ENCODE measurements at places on chromosomes 4 and X. TPM values are rescaled to one million over a fixed set of nuclear protein-coding genes. Genes with fewer than 3 reads are reported as not detected.

Gene GLRB
- 9.7 TPM for total RNA-seq

Gene PF4V1
- total RNA-seq, result not detected

Gene UPF3B
- total RNA-seq, result 1.6 TPM

Gene NIPAL1
- total RNA-seq, result 2.0 TPM

Gene RIBC1
- 0.30 TPM for total RNA-seq

Gene LIMCH1
- total RNA-seq, result 7.5 TPM

Gene BBS7
- 20.1 TPM for total RNA-seq

Gene MUC7
- total RNA-seq, result not detected

Gene FGG
- total RNA-seq, result not detected

Gene CXCL8
- total RNA-seq, result 36.1 TPM

Gene RHOH
- not detected for total RNA-seq

Gene TCEANC
- 0.65 TPM for total RNA-seq

Gene SSX2
- not detected for total RNA-seq

Gene TMEM47
- total RNA-seq, result 36.7 TPM

Gene LONRF3
- total RNA-seq, result 9.4 TPM

Gene ELK1
- total RNA-seq, result 8.4 TPM

Gene DACH2
- not detected for total RNA-seq

Gene ADH1A
- not detected for total RNA-seq

Gene PDGFRA
- 1.6 TPM for total RNA-seq

Gene NUDT6
- 10.4 TPM for total RNA-seq

Gene HOPX
- total RNA-seq, result 32.8 TPM

Gene ZFYVE28
- 3.3 TPM for total RNA-seq

Gene SPATA18
- total RNA-seq, result 3.9 TPM

Gene NUP62CL
- not detected for total RNA-seq

Gene SPINK2
- total RNA-seq, result not detected

Gene NAA11
- total RNA-seq, result not detected

Gene PABPC4L
- total RNA-seq, result 1.3 TPM

Gene XAGE1A
- total RNA-seq, result not detected

Gene SLC7A11
- 86.1 TPM for total RNA-seq

Gene SUPT20HL1
- total RNA-seq, result not detected

Gene PRDM8
- 2.3 TPM for total RNA-seq

Gene CT47B1
- total RNA-seq, result not detected
